Activated CD8-positive, alpha-beta memory T cell treated with anti-CD3 and anti-CD28 coated beads for 48 hours (primary cell): ENCODE measurements at places on chromosomes 2 and 18.

DNA sequence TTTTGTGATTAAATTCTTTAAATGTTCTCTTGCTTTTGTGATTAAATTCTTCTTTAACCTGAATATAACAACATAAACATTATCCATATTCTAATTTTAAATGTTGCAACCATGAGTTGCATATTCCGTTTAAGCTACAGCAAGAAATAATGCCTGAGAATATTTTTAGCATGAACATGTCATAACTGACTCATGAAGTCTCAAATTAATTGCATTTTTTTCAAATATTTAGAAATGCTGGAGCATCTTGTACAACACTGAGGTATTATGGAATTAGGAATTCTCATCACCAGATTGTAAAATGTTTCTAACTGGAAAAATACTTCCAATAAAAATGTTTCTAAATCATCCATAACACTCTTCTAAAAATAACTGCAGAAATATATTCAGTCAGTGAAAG is 14.7 kb downstream of the ROCK2 start:
- no peak for DNase-seq

- no peak for DNase-seq
Observed at GRCh38 chr2:180905002-180905401, 75.4 kb upstream of the UBE2E3 start.

GRCh38 chr18:53757328-53757727 is 467.1 kb downstream of the MBD2 start:
- no peak for DNase-seq

- DNase-seq, result no peak
Observed at GRCh38 chr2:108079736-108080135, 93.4 kb downstream of the SLC5A7 start.

DNA sequence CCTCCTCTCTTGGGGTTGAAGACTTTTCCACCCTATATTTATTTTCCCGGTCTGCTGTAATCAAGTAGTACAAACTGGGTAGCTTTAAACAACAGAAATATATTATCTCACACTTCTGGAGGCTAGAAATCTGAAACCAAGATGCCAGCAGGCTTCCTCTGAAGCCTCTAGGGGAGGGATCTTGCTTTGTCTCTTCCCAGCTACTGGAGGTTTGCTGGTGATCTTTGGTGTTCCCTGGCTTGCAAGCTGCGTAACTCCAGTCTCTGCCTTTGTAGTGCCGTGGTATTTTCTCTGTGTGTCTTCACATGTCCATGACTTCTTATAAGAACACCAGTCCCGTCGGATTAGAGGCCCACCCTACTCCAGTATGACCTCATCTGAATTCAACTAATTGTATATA is 44.4 kb downstream of the MYO3B start:
- DNase-seq, result no peak
